ENCODE measurements at places on chromosomes 16 and 17. TPM values are rescaled to one million over a fixed set of nuclear protein-coding genes. Genes with fewer than 3 reads are reported as not detected.

DNA sequence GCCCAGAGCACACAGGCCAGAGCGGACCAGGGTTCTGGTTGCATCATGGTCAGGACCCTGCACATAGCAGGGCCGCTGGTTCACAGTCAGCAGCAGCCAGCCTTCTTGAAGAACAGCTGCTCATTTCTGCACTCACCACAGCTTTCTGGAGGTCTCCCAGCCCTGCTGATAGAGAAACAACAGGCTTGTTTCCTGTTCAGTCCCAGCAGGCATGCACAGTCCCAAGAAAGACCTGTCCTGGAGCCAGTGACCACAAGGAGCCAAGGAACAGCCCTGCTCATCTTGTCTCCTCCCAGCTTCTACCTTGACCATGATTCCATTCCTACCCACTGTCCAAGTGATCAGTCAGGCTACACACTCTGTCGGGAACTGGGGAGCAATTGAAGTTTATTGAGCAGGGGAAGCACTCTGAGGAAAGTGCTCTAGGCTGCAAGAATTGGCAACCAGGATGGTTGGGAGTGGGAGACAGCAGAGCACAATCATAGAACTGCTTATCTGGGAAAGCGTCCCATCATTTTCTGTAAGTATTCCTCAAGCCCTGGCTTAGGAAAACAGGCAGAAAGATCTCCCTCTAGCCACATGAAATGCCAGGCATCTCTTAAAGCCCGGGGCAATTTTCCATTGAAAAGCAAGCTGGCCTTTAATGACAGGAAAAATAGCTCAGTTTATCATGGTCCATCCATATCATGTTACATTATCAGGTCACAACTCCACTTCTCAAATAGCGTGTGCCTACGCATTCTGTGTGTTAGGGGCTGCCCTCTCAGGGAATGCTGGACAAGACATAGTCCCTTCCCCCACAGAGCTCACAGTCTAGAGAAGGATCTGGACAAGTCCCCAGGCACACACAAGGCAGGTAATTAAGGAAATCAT lies 155.4 kb upstream of the FOXF1 start:
- DNase-seq = no peak

- DNase-seq = no peak
These were observed 25.0 kb upstream of the HS3ST3A1 start for GRCh38 chr17:13626703-13627102.

DNA sequence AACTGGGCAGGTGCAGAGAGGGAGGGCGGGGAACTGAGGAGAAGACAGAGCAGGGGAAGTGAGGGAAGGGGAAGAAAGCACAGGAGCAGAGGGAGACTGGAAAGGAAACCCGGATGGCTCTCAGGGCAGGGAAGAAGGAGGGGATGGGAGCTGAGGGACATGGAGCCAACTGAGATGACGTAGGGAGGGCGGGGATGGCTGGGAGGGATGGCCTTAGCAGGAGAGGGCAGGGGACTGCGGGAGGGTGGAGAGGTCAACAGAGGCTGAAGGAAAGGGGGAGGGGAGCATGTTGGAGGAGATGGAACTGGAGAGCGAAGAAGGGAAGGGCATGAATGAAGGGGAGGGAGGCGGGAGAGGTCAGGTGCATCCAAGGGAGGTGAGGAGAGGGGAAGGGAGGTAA lies 81.9 kb downstream of the KCNJ12 start:
- no peak for DNase-seq

DNA sequence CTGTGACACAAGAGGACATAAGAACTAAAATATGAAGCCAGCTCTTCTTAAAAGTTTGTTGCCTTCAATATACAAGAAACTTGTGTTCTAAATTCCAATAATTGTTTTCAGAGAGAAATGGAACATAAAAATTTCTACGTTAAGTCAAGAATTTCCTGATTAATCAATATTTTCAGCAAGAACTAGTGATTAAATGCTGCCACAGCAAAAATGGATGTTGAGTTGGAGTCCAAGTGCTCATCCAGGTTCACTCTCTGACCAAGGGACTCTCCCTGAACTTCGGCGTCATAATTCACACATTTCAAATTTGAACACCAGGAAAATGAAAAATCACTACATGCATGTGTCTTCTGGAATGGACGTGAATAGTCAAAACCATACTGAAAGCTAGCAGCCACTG lies 1263.6 kb upstream of the GOT2 start:
- no peak for DNase-seq

DNA sequence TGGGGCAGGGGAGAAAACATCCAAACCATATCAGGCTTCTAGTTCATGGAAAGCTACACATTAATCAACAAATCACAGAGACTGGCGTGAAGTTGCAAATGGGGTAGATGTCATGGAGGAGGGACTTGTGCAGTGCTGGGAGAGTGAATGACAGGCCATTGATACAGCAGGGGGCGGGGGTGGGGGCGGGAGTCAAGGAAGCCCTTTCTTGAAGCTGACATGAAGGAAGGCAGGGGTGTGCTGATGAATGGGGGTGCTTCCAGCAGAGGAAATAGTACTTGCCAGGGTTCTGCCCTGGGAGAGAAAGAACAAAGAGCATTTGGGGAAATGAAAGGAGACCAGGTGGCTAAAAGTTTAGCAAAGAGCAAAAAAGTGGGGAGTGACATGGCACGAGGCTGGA lies 269.9 kb downstream of the SHISA9 start:
- no peak for DNase-seq

GRCh38 chr17:47197821-47198220 lies 8.7 kb upstream of the CDC27 start:
- no peak for DNase-seq

Gene TP53TG3B
- total RNA-seq = not detected

Gene PYDC1
- total RNA-seq = 2.8 TPM

Gene GPRC5C
- 15.4 TPM for total RNA-seq

Gene TBC1D3I
- total RNA-seq = not detected

Gene PNMT
- total RNA-seq = not detected

Gene PSMB10
- total RNA-seq = 16.4 TPM
